ENCODE measurements at places on chromosomes 6 and 20.
A peak's percentile ranks its signal among the peaks of the same experiment; 100 is the strongest.

- DNase-seq, result no peak
These were observed 927 bp downstream of the IL20RA start for GRCh38 chr6:137043710-137044365.

DNA sequence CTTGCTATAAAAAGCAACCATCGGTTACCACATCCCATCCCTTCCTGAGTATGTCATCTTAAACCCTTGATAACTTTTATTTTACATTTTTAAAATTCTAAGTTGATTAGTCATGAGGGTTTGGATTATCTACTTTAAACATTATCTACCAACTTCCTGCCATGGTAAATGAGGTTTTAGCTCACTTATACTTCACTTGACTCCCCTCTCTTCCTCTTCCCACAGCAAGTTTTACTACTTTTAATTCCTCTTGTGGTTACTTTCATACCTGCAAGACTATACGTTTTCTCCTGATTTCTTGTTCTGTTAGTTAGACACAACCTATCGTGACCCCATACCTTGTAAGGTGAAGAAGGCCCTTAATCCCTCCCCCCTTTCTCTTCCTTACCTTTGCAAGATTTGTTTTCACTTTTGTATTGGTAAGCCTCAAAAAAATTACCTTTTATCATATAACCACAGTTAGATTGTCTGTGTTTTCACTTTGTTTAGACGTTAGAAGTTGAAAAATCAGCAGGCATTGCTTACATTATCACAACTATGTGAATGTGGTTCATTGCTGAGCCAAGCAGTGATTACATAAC lies 60.1 kb upstream of the OGFRL1 start:
- no peak for DNase-seq

DNA sequence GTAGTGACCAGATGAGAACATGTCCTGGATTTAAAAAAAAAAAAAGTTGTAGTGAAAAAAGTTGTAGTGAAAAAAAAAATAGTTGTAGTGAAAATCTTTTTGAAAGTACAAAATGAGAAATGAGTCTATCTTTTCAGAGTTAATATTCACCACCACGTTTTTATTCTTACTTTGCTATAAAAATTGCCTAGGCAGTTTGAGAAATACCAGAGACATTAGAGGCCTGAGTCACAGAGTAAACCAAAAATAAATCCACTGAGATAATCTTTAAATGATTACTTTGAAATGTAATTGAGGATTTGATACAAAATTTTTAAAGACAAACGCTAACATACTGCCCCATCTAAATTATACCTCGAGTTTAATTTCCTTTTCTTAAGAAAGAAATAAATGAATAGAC lies 101.2 kb upstream of the TIAM2 start:
- DNase-seq, result no peak

DNA sequence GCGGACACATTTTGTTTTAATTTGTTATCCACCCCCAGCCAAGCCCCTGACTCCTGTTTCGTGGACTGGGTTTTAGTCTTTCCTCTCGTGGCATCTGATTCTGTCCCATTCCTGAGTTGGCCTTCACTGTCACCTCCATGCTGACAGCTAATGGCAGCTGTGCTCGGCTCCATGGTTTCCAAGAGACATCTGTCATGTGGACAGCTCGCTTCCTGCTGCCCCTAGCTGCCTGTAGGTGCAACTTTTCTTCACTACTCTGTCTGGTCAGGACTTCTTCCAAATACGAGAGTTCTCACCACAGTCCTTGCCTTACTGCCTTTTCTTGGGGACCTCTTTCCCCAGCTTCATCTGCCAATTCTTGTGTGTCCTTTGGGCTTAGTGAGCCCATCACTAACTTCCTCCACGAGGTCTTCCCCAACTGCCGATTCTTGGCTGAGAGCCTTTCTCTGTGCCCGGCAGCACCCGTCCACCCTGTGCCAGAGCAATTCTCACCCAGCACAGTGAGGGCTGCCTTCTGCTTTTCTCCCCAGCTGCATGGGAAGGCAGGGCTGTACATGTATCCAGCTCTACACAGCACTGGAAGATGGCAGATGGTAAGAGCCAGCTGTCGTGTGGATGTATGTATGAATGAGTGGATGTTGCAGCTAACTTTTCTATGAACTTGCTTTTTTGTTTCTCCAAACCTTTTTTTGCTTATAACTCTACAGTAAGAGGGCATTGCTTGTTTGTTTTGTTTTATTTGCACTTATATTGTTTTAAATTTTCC lies 140.4 kb downstream of the F13A1 start:
- DNase-seq, result no peak

GRCh38 chr20:54167909-54168872 lies 5.6 kb downstream of the CYP24A1 start:
- DNase-seq, result no peak

GRCh38 chr20:17889226-17889625 lies 79.4 kb downstream of the SNX5 start:
- DNase-seq, result no peak

DNA sequence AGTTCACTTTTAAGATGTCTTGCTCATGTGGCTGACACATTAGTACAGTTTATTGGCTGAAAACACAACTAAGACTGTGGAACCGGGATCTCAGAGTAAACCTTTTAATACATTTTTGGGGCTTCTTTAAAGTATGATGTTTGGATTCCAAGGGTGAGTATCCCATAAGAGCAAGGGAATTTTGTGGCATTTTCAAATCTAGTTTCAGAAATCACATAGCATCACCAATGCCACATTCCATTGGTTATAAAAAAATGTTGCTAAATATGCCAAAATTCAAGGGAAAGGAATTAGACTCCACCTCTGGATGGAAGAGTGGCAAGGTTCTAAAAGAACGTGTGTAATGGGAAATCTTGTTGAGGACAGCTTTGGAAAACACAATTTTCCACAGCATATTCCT lies 338.6 kb downstream of the COL12A1 start:
- no peak for DNase-seq

GRCh38 chr6:157322792-157323254 lies 496 bp downstream of the TMEM242 start:
- DNase-seq, result no peak

GRCh38 chr20:64079273-64080012 lies at the start of gene RGS19:
Gene RGS19, minus strand, starts transcription at chr20:64079518. Its CDS starts 2,632 bp downstream, at chr20:64076886.
- no peak for DNase-seq

DNA sequence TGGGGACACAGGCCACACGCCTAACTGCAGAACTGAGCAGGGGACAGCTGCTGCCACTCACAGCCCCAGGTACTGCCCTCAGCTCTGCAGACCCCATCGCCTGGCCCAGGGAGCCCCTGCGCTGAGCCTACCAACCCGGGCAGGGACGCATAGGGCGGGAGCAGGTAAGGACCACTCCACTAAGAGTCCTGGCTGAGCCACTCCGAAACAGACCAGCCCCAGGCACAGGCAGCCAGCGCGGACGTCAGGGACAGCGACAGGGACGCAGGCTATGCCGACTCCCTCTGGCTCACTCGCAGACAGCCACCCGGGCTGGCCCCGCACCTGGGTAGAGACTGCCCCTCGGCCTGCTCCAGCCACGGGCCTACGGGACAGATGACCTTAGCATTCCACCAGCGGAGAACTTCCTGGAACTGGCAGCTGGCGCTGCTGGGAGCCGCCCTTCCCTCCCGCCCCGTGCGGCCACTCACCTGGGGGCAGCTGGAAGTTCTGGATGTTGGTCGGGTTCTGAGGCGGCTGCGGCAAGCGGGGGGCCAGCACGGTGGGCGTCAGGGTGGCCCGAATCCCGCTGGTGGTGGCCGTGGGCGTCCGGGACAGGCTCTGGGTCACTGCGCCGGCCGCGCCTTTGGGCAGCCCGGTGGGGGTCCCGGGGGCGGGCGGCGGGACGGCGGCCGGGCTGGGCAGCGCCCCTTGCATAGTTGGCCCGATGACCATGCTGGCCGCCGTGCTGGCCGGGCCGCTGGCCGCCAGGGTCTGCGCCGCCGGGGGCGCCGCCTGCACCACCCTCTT lies 1.5 kb downstream of the TAF4 start:
- no peak for DNase-seq

GRCh38 chr20:4243071-4243470 lies 227.7 kb upstream of the RNF24 start:
- DNase-seq, result no peak

DNA sequence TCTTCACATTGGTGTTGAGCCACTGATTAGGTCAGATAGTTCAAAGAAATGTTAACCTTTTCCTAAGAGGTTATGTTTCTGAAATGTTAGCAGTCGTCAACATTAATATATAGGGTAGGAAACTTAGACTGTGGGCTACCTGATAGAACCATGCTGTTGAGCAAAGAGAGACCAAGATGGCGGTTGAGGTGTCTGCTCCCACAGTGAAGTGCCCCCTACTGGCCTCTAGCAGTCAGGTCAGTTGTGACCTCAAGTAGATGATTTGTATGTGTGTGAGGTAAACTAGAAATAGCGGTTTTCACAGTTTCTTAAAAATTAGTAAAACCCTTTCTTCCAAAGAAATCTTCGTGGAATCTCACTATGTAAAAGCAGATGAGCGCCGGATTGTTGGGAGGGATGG lies 40.3 kb downstream of the MTHFD1L start:
- no peak for DNase-seq

DNA sequence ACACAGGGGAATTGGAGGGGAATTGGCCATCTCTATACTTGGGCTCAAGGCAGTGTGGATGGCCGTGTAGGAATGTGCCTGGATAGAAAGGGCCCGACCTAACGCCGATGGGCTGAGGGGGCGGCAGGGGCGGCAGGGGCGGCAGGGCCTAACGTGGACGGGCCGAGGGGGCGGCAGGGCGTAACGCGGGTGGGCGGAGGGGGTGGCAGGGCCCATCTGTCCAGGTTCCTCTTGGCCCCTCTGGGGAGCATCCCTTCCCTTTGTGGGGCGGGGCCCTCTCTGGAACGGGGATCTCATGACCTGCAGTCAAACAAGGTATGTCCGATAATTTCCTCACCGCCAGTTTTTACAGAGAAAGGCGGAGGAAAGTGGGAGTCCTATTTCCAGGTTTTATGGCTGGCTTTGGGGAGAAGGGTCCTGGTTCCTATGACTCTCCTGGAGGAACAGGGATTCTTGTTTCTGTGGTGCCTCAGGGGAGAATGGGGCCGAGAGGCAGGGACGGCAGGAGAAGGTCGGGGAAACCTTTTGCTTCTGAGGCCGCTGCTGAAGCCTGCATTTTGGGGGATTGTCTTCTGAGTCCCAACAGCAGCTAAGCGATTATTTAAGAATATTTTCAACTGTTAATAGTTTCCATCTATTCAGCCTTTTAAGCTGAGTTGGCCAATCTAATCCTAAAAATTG lies 100.8 kb upstream of the FRMD1 start:
- no peak for DNase-seq

GRCh38 chr20:23096097-23096496 lies 10.0 kb upstream of the CD93 start:
- DNase-seq, result no peak

- DNase-seq, result peak; percentile 64
These were observed 44.2 kb upstream of the SUPT3H start for GRCh38 chr6:45421709-45422502.

GRCh38 chr6:45663251-45664221 lies 285.8 kb upstream of the SUPT3H start:
- no peak for DNase-seq

DNA sequence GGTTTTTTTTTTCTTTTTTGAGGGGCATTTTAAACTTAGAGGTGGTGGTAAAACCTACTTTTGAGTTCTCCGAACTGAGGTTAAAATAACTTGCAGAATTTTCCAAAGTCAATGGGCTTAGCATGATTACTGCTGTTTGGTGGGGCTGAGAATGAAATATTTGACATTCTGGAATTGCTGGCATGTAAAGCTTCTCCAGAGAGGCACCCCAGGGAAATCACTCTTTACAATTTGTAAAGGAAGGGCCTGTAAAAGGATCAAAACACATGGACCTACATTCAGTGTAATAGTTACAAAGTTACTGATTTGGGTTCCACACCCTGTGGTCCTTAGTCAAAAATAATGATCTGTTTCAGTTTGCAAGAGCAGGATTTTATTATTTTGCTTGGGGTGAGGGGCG lies 5.5 kb downstream of the FAM217B start:
- no peak for DNase-seq

DNA sequence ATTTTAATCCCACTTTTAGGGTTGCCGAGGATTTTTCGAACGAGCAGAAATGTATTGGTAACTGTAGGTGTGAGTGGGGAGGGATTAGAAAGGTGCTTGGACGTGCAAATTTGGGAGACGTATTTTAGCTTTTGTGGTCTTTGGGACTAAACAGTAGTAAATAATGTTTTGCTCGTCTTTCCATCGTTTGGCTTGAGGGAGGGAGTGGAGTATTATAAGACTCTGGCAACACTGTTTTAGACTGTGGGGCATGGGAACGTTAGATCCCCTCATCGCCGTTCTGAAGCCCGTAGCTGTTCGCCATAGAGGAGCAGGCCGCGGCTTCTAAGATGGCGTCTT lies 2.8 kb downstream of the BRD2 start:
- no peak for DNase-seq

DNA sequence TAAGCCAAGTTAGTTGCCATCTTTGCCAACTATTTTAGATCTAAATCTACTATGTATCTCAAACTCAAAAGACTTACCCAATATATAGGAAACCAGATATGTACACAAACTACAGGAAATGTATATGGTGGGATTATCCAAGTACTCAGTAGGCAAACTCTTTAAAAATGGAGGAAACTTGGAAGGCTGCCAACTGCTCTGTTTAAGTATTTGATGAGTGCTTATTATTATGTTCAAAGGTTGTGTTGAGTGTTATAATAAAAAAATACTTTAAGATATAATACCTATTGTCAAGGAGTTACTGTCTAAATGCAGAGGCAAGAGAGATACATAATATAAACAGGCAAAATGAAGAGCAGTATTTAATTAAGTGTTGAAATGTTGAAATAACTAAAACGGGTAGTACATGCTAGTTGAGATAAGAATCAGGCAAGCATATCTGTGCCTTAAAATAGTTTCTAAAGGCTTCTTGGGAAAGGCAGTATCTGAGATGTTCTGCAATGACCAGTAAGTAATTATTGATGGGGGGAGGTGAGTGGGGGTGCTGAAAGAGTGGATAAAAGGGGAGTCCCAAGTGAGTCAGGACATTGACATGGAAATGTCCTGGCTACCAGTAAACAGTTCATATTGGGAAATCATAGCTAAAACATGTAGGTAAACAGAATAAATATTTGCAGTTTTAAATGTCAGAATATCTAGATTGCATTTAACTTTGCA lies 6.5 kb upstream of the DST start:
- no peak for DNase-seq

DNA sequence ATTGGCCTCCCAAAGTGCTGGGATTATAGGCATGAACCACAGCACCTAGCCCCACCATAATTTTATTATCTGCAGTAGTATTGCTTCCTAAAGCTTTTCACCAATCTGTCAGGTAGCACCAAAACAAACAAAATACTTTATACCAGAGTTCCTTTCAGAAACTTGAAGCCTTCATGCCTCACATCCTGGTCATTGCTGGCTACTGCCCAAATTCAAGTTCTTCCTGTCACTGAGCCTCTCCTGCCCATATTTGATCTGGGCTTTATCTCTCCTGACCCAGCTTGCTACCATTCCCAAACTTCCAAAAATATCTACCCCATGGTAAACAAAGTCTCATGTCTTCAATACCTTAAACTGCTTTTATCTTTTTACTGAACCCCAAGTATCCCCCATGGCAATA lies 34.9 kb upstream of the DST start:
- DNase-seq, result no peak

GRCh38 chr6:35662999-35663398 lies 25.7 kb downstream of the FKBP5 start:
- DNase-seq, result no peak
